ENCODE measurements at places on chromosomes 7 and 10.

DNA sequence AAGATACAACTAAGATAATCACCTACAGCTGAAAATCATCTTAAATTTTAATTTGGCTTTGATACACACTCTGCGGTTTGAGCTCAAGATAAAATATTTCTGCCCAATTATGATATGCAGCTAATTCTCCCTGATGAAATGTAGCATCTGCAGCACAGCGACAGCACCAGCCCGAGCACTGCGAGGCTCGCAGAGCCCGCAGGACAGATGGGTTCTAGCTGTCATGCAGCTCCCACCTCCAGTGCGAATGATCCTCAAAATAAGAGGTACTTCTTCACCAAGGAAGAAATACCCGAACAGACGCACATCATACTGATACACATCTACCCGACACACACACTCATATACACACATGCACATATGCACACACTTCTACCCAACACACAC lies 457.6 kb downstream of the PTPRN2 start:
- DNase-seq = no peak

DNA sequence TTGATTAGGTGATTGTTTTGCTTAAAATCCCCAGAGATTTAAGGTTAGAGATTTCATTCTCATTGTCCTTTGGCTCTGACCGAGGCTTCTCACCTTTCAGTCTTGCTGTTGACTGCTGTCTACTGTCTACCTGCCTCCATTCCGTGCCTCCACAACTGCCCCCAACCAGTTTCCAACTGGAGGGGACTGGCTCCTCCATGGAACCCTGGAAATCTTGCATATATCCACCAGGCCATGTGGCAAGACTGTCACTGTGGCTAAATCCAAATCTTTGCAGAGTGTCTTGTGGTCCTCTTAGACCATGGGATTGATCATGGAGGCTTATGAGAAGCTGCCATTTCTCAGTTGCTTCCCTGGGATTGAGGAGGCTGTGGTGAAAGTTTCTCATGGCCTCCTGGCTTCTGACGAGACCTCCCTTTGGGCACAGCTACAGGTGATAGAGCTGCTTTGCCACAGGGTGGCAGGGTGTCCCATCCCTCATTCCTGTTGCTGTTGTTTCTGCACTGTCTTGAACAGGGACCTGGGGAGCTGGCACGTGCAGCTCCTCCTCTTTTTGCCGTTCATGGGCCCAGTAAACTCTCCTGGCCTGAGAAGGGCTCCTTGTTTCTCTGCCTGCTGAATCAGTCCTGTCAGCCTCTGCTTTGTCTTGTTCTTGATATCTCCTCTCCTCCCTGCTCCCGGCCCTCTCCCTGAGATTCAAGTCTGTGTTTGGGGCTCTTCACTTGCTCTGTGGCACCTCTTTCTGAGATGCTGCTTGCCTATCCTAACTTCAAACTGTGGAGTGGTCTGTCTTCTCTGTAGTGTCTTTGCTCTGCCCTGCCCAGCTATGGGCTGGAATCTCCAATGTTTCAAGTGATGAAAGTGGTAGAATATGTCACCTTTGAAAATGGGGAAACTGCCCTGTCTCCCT lies 63.6 kb upstream of the IGFBP3 start:
- no peak for DNase-seq

DNA sequence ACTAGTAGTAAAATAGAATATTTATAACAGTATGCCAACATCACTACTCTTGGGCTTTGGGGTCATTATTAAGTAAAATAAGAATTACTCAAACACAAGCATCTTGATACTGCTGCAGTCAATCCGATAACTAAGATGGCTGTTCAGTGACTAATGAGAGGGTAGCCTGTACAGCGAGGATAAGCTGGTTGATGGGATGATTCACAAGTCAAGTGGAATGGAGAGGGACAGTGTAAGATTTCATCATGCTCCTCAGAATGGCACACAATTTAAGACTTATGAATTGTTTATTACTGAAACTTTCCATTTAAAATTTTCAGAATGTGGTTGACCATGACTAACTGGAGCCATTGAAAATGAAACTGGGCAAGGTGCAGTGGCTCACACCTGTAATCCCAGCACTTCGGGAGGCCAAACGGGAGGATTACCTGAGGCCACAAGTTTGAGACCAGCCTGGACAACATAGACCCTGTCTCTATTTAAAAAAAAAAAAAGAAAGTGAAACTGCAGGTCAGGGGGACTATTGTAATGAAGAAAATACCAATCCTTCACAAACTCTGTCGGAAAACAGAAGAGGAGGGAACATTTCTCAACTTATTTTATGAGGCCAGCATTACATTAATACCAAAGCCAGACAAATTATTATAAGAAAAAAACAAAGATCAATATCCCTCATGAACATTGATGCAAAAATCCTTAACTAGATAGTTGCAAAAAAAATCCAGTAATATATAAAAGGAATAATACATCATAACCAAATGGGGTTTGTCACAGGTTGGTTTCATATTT lies 11.2 kb downstream of the AVL9 start:
- DNase-seq = no peak

GRCh38 chr7:155576900-155577508 lies 30.6 kb upstream of the CNPY1 start:
- peak; percentile 4 for DNase-seq

DNA sequence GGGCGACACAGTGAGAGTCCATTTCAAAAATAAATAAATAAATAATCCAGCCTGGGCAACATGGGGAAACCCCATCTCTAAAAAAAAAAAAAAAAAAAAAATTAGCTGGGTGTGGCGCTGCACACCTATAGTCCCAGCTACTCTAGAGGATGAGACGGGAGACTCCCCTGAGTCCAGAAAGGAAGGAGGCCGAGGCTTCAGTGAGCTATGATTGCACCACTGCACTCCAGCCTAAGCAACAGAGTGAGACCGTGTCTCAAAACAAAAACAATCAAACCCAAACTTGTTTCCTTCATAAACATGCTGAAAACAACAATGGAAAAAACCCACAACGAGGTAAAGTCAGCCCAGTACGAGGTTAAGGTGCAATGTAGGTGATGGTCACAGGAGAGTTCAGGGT lies 1.2 kb downstream of the COX19 start:
- DNase-seq = no peak

- DNase-seq = peak; percentile 87
Observed at GRCh38 chr10:126663328-126663727, 7.2 kb downstream of the C10orf90 start.

DNA sequence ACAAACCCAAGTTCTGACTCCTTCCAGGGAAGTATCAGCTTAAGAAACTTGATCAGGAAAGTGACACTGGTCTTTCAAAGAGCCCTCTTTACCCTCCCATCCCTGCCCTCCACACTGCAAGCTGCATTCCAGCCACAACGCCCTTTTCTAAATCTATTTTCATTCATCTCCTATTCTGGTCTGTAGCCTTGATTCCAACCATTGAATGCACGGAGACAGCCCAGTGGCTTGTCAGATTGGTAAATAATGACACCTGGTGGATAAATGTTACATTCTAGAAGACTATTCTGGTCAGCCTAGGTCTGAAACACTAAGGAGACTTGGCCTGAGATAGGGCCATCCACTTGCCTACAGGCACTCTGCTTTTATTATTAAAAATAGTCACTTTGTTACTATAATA lies 20.9 kb downstream of the MORN4 start:
- no peak for DNase-seq

- no peak for DNase-seq
Observed at GRCh38 chr10:76736392-76736791, 901.2 kb downstream of the KCNMA1 start.

- no peak for DNase-seq
Observed at GRCh38 chr7:33814400-33814799, 90.9 kb upstream of the BMPER start.

DNA sequence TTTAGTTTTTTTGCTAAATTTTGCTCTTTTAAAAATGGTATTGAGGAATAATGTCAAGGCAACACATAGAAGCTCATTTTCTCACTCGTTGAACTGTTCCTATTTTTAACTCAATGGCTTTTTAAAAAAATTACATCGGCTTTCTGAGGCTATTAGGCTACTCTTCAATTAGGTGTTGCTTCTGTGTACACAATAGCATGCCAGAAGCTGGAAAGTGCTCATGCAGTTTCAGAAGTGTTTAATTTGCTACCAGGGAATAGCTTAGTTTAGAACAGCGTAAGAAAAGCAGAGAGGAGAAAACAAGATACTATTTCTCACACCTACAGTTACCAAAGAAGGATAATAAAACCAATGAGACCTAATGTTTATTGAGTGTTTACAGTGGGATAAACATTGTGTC lies 157.4 kb downstream of the NXPH1 start:
- no peak for DNase-seq

DNA sequence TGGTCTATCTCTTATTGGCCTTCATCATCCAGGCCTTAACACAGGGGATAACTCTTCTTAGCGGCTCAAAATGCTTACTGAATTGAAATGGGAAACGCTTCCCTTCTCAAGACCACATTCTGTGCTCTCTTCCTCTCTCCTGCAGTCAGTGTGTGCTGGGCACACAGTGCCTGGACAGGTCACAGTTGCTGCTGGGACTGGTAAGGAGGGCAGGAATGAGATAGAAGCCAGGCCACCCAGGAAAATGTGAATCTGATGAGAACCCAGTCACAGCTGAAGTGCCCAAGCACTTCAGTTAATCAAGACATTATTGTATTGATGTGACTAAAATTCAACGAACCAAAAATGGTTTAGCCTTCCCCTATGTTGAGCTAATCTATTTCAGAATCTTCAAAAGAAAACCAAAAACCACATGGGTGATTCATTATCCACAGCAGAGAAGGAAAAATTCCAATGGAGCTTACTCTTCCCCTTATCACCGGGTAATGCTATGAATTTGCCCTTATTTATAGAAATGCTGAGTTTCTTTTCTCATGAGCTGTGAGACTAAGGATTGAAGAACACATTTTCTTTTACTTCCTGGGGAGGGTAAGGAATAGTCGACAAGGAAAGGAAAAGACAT lies 41.2 kb upstream of the PLPP4 start:
- no peak for DNase-seq

- DNase-seq = no peak
Observed at GRCh38 chr7:126720232-126720631, 532.5 kb downstream of the GRM8 start.

DNA sequence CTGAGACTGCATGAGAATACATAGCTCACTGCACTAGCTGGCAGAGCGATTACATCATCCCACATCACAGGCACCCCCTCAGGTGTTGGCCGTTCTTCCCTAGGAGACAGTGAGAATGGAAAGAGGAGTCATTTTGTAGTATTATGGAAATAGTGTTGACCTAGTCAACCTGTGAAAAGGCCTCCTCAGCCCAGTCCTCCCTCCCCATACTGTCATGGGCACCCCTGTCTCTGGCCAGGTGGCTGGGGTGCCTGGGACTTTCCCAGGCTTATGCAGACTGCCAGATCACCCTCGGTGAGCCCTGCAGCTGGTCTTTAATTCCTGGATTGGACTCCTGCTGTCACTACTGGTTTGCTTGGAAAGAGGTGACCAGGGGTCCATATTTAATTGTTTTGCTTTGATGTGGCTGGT lies 4.0 kb downstream of the INPP5A start:
- DNase-seq = no peak

DNA sequence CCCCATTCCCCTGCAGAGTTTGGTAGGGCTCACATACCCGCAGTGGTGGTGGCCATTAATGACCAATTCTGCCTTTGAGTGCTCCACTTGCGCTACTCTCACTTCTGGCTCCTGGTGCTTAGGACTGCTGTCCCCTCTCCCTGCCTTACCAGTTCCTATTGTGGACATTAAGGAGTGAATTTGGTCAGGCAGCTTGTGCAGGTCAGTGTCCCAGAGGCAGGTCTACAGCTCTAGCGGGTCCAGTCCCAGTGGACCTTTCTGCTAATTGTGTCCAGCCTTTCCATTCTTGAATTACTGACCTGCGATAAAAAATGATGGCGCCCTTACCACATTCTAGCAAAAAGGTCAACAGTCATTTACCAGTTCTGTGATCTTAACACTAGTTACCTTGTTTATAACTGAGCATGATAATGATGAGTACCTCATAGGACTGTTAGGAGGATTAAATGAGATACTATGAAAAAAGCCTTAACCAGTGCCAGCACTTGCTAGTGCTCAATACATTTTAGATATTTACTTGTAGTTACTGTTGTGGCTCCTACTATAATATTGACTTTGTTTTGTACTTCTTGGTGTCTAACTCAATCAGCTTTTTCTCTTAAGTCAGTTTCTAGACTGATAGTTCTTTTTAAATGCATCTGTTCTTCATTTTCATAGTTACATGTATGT lies 14.1 kb downstream of the ST7 start:
- DNase-seq = no peak

DNA sequence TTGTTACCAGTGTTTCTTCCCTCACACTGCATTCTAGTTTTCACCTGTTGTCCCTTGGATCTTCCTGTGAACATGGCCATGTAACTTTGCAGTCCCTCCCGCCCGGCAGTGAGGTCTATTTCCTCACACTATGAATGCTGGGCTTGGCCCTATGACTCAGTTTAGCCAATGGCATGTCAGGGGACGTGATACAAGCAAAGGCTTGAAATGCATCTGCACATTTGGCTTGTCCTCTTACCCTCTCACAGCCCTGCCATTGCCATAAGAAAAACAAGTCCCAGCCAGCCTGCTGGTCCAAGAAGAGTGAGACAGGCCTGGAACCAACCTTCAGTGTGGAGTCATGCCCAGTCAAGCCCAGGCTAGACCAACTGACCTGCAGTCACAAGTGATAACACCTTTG lies 17.1 kb upstream of the EZH2 start:
- no peak for DNase-seq

DNA sequence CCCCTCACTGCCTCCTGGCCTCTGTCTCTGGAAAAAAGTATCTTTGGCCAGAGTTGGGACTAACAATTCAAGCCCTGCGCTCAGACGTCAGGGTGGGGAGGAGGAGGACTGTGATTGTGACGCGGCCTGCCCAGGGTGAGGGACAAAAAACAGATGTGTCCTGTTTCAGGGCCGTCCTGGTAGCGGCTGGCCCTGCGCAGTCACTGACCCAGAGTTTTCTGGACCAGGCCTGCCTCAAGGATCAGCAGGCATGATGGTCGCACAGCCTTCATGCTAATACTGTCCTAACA lies 110.1 kb downstream of the CYTH3 start:
- no peak for DNase-seq

- no peak for DNase-seq
Observed at GRCh38 chr10:116707981-116708380, 34.4 kb downstream of the HSPA12A start.

DNA sequence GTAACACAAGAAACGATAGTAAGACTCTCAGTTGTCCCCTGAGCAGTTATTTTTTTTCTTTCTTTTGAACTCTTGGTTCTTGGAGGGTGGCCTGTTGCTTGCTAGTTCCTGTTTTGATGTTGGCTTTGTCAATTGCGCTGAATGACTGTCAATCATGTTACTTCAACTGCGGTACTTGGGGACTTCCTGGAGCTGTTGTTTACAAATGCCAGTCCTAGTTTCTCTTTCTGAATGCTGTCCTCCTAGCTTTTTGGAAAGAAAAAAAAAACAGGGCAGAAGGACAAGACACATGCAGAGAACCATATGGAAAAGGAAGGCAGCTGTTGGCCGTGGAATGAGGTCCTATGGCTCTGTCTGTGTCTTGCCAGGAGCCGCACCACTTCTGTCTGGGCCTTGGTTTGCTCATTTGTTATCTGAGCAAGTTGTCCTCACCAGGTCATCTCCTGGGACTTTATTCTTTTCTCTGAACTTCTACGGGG lies 7.0 kb upstream of the PDCD4 start:
- DNase-seq = no peak

GRCh38 chr10:118940386-118940785 lies 89.1 kb upstream of the NANOS1 start:
- no peak for DNase-seq

- no peak for DNase-seq
Observed at GRCh38 chr10:95264227-95265051, 26.4 kb downstream of the PDLIM1 start.
